NCI-H2107 (cell line): ENCODE measurements at places on chromosomes 2 and 18.

GRCh38 chr2:74583504-74583903, 29.0 kb downstream of the DOK1 start:
- DNase-seq: no peak

- no peak for DNase-seq
Observed at GRCh38 chr2:58991357-58991756, 750.2 kb upstream of the FANCL start.

DNA sequence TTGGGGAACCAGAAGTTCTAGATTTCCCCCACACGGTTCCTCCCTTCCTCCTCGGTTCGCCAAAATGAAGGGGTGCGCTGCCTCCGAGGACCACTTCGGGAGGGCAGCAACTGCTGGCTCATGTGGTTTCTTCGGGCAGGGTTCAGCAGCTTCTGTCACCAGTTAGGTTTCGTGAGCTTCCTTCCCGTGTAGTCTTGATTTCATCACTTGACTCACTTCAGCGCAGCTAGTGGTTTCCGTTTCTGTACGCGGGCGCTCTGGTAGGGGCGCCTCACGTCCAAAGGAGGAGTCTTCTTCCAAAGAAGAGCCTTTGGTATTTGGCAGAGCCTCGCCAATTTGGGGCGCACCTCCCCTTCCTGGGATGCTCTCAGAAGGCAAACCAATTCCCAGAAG, 485 bp upstream of the GALNT3 start:
- peak; percentile 4 for DNase-seq

DNA sequence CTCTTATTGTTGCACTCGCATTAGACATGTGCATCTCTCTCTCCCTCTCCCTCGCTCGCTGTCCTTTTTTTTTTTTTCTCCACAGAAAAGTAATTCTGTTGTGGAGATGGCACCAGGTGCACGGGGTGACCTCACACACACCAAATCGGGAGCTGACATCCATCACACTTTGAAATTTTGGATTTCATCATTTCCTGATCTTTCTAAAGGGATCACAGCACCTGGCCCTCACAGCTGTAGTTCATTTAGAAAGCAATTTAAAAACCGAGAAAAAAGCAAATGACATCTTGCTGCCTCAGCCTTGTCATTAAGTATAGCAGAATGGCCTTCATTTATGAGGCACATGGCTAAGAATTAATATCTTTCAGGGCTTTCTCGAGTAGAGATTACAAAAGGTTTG, 717.2 kb downstream of the RNF144A start:
- peak; percentile 64 for DNase-seq

DNA sequence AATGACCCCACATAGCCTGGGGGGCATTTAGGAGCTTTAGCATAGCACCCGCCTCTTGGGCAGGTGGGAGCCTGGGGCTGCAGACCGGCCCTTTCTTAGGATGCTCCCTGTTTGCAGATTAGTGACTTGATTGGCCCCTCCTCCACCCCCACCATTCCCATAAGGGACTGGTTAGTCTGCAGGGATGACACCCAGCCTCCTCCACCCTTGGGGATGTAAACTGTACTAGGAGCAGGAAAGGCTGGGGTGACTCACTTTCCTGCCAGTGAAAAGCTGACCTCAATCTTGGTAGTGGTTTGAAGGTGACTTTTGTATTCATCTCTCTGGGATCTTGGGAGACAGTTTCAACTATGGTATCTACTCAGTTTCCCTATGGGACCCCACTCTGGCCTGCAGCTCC, 24.2 kb downstream of the CTIF start:
- no peak for DNase-seq

- DNase-seq: no peak
Observed at GRCh38 chr2:55425431-55425831, 5.8 kb upstream of the CCDC88A start.

GRCh38 chr18:34543945-34544344, 166.2 kb upstream of the DTNA start:
- DNase-seq: no peak

- no peak for DNase-seq
Observed at GRCh38 chr2:98924910-98925309, 11.1 kb downstream of the CRACDL start.

DNA sequence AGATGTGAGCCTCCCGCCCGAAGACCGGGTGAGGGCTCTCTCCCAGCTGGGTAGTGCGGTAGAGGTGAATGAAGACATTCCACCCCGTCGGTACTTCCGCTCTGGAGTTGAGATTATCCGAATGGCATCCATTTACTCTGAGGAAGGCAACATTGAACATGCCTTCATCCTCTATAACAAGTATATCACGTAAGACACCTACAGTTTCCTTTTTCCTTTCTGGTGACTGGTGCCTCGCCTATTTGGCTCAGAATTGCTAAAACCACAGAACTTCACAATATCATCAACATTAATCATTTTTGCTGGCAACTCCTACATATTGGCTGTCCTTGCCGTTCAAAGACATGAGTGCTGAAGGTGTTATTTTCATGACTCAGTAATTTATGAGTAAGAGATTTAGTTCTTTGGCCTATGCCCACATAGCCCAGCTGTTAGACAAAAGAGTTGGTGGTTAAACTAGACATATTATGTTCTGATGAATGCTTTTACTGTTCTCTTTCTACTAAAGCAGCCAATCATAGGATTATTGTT, 2.2 kb downstream of the STAMBP start:
- no peak for DNase-seq

GRCh38 chr18:12744103-12744502, 41.3 kb downstream of the PSMG2 start:
- DNase-seq: no peak

GRCh38 chr18:70931942-70932814, 643.3 kb downstream of the SOCS6 start:
- no peak for DNase-seq

DNA sequence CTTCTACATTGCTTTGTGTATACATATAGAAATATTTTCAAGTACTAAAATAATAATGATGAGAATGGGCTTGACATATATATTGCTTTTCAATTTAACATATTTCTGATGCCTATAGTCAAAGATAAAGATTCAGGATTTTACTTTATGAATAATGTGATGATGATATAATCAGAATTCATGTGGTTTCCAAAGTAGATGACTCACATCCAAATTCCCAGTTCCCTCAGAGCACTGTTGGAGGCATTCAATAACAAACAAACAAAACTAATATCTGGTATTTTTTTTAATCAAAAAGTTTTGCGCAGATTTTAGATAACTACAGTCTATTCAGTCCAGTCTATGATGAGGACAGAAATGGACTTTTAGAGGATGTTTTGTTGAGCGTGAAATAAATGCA, 2094.5 kb upstream of the CELF4 start:
- DNase-seq: no peak

DNA sequence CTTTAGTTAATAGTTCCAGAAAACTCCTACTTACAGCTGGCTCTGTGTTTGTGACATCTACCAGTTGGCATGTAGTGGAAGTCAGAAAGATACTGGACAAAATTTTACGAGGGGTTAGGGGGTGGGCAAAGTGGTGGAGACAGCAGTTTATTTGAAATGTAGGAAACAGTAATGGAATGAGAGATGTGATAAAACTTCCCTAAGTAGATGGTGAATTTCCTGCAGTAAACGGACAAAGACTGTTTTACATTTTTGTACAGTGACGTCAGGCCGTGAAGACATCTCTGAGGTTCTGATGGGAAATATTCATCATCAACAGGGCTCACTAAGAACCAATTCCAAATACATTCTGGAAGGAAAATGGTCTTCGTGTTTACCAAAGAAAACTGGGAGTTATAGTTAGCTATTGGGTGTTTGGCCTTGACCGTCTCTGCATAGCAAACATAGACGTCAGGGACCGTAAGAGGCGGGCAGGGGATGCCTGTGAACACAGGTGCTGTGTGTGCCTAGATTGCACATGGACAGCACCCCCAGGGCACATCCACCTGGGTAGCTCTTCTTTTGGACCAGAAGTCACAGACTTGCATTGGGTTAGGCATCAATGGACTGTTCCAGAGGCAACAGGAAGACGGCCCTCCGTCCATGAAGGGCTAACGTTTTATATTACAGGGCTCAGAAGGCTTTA, 131.5 kb downstream of the ZNF516 start:
- DNase-seq: no peak

DNA sequence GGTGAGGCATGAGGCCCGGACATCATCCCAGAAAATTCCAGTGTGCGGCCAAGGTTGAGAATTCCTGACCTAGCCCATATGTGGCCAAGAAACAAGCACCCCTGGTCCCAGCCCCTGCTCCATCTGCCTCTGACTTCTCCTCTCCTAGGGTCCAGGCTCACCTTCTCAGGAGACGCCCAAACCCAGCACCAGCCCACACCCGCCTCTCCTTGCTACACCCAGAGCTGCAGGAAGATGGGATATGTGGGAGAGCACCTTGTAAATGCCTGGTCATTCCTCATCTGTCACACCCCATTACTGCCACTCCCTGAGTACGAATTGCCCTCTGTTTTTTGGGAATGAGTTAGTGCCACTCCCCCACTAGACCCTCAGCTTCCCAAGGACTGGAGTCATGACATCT, 7.3 kb upstream of the ATP6V1B1 start:
- no peak for DNase-seq

DNA sequence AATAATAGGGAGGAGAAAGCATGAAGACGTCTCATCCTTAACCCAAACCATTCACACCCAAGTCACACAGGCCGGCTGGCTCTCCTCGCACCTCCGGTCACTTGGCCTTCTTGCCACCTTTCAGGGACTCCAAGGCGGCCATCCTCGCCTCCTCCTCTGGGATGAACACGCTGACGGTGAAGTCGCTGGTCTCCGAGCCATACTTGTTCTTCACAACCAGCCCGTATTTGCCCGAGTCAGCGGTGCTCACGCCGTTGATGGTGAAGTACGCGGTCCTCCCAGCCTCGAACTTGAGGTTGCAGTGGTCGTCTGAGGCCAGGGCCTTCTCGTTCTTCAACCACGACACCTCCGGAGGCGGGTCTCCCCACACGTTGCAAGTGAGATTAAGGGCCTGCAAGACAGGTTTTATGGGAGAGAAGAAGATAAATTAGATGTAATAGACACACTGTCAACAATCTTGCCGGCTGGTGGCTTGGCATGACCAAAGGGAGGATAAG, 54.3 kb upstream of the LPIN2 start:
- no peak for DNase-seq

DNA sequence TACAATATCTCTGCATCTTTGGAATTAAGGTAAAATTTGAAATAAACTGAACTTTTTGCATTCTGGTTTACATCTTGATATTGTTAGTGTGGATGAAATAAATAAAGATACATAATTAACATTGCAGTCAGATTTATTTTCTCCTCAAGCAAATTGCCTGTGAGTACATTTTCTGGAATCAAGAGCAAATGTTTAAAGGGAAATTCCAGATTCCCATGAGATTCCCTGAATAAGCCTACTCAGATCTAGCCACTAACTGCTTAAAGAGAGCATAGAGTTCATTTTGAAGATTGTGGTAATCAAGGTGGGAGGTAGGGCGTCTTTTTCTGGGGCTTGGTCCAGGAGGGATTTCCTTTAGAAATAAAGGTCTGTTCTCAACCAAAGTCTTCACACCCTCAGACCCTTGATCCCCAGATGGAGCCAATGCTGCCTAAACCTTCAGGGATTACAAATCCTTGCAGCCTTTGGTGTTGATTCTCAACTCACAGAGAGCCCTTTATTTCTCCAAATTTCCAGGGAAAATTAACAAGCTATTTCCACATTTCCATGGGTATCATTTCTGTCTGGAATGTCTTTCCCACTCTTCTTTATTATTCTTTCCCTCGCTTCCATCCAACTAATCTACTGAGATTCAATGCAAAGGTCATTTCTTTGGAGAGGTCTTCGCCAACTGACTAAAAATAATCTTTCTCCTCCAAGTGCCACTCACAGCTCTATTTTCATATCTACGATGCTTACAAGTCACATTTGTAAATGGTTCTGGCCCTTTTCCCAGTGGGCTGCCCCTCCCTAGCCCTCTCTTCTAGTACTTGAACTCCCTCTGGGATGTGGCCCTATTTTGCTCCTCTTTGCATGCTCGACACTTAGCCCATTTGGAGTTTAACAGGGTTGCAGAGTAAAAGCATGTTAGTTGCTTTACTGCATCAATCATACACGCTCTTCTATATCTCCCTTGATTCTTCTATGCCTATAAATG, 79.8 kb upstream of the SPATS2L start:
- DNase-seq: no peak

- no peak for DNase-seq
Observed at GRCh38 chr2:127410871-127411652, 7.2 kb upstream of the PROC start.

DNA sequence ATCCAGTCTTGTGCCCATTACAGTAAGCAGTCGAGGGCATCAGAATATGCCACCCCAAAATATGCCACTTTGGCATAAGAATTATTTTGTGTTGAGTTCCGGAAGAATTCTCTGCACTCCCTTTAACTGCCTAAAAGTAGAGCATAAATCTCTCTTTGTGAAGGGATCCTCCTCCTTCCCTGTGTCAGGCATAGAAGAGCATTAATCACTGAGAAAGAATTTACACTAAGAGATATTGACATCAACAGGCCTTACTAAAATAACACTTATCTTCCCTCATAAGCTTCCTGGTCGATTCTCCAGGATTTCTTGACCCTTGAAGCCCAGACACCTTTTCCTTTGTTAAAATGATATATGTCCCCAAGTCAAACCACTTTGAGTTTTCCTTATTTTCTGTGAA, 27.6 kb upstream of the KYNU start:
- DNase-seq: no peak

- no peak for DNase-seq
Observed at GRCh38 chr2:108925735-108926134, 63.3 kb downstream of the EDAR start.

GRCh38 chr2:184507254-184507653, 91.1 kb upstream of the ZNF804A start:
- no peak for DNase-seq

- DNase-seq: no peak
Observed at GRCh38 chr2:120312076-120312475, 33.9 kb upstream of the INHBB start.

DNA sequence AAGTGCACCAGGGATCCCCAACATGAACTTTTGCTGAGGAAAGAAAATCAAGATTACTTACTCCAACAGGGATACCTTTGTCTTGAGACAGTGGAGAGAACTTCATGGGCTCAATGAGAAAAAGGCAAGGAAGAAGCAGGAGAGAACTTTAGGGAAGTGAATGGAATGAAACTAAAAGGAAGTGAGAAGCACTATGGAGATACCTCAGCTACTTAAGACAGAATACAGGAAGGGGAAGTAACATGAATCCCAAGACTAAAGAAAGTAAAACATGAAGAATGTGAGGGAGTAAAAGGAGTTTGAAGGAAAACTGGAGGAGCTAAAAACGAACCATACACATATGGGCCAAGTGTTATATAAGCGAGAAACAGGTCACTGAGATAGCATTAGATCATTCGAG, 32.4 kb upstream of the ACTR3 start:
- DNase-seq: no peak

GRCh38 chr2:46256563-46257142, 40.6 kb upstream of the EPAS1 start:
- no peak for DNase-seq

GRCh38 chr18:23391156-23391555, 61.9 kb upstream of the RIOK3 start:
- DNase-seq: no peak
